Right cardiac atrium (tissue), 5 donors: ENCODE measurements at places on chromosomes 5 and 9. TPM values are rescaled to one million over a fixed set of nuclear protein-coding genes. Genes with fewer than 3 reads are reported as not detected.

- DNase-seq, result peak; percentile 25
Observed at GRCh38 chr5:124451721-124452383, 294.6 kb downstream of the ZNF608 start.

DNA sequence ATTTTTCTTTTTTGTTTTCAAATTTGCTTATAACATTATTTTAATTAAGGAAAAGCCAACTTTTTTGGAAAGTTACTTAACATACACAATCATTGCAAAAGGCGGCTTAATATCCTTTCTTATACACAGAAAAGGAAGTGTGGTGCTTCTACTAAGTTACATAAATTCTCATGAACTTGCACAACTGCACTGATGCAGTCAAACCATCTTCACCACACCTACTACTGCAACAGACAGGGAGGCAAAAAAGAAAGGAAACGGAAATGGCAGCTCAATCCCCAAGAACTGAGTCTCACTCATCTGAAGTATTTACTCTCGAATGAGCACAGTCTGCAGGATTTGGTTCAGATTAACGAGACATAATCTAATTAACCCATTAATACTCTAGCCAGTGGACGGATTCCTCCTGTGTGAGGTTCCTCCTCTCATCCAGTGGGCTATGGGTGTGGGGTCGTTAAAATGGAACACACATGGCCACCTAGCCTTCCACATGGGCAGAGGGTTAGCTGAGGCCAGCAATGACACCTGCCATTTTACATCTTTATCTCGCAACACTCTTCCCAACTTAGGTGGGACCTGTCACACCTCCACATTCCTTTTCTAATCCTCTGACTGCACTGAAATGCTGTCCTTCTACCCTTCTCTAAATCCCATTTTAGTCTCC lies 30.0 kb downstream of the GOLM1 start:
- DNase-seq, result no peak

GRCh38 chr5:113614191-113614590 lies 100.7 kb downstream of the YTHDC2 start:
- DNase-seq, result no peak

- no peak for DNase-seq
Observed at GRCh38 chr9:135305546-135306180, 173.9 kb upstream of the PPP1R26 start.

- DNase-seq, result no peak
Observed at GRCh38 chr5:20524991-20525529, 537.1 kb upstream of the CDH18 start.

The DND1 gene
- polyA plus RNA-seq, result 0.54 TPM

DNA sequence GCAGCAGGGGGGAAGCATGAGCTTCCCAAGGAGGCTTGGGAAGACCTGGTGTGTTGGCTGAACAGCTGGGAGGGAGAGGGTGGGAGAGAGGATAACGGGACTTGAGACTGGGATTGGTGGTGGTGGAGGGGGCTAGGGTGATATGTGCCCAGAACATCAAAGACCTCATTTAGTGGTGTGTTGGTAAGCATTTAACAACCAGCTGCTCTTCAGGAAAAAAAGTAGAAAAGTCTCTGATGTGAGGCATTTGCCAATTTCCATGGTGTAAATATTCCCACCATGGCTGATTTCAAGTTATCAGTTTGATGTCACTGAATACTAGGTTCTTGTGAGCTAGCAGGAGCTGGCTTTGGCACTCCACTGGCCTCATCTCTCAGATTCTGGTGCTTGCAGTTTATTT lies 170.8 kb downstream of the MACROH2A1 start:
- DNase-seq, result no peak

The GARIN3 gene
- not detected for polyA plus RNA-seq

The ABCA1 gene
- 3.5 TPM for polyA plus RNA-seq

DNA sequence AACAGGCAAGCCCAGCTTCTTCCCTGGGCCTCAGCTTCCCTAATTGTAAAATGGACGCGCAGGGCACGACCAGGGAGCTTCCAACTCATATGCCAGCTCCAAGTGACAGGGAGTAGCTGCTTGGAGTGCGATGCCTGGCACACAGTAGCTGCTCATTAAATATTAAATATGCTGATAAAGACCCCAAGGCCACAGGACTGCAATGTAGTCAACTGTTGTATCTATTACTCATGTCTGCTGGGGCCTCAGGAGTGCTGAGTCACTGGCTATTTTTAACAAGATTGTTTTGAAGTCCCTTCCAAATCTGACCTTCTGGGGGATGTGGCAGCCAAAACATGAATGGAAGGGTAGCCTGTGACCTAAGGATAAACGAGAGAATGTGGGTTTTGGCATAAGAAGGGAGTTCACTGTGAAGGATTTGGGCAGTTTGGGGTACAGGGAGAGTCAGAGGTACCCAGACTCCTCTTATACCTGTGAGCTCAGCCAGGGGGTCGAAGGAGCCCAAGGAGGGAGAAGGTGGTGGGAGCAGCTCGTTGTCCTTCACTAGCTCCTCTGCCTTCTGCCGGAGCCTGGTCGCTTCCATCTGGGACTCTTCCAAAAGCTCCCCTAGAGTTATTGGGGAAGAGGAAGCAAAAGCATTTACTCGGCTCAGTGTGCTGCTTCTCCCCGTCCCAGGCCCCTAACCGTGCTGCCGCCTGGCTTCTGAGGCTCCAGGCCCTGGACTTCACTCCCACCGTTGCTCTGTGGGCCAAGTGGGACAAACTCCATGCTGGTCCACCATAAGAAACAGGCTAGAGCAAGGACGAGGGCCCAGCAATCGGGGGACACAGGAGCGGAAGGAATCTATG lies 17.5 kb downstream of the TNIP1 start:
- DNase-seq, result no peak

The SOX30 gene
- polyA plus RNA-seq, result 0.41 TPM

GRCh38 chr9:79292731-79293280 lies 279.0 kb upstream of the TLE4 start:
- DNase-seq, result no peak

GRCh38 chr9:20945269-20945668 lies 86.2 kb downstream of the HACD4 start:
- no peak for DNase-seq

DNA sequence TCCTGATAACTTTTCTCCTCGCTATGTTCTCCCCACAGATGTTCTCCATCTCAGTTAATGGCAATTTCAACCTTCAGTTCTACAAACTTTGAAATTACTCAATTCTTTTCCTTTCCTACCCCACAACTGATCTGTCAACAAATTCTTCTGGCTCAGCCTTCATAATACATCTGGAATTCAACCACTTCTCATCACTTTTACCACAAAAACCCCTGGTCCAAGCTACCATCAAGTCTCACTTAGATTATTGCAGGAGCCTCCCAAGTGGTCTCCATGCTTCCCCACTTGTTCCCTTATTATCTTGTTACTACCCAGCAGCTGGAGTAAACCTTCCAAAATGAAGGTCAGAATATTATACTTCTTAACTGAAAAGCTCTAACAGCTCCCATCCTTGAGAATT lies 110.1 kb downstream of the FBN2 start:
- no peak for DNase-seq
